CD4-positive, alpha-beta T cell (primary cell): ENCODE measurements at places on chromosomes 2 and 18.

DNA sequence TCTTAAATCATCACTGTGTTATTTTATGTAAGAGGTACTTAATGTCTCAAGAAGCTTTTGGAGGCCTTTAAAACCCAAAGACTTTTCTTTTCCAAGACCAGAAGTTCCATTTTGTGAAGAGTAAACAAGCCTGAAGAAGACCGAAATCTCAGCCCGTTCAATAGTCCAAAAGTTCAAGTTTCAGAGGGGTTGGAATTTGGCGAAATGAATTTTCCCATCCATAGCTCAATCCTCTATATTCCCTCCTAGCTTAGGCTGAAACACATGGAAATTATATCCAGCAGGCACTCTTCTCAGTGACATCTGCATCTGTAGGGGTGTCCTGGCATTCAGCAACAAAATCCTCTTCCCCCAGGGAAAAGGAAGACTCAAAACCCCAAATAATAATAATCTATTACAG lies 344.6 kb downstream of the ARHGAP15 start:
- no peak for DNase-seq

- no peak for DNase-seq
Observed at GRCh38 chr2:38905251-38905650, 15.6 kb downstream of the ARHGEF33 start.

DNA sequence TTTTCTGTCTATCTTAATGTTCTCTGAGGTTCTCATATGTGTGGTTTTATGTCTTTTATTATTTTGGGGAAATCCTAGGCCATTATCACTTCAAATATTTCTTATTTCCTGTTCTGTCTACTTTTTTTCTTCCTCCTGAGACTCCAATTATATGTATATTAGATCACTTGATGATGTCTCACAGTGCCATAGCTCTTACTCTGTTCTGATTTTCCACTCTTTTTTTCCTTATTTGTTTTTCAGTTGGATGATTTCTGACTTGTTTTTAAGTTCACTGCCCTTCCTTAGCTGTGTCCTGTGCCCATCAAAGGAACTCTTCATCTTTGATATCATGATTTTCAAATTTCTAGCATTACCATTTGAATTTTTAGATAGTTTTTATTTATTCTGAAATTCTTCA lies 24.1 kb downstream of the FAM228B start:
- DNase-seq, result no peak

DNA sequence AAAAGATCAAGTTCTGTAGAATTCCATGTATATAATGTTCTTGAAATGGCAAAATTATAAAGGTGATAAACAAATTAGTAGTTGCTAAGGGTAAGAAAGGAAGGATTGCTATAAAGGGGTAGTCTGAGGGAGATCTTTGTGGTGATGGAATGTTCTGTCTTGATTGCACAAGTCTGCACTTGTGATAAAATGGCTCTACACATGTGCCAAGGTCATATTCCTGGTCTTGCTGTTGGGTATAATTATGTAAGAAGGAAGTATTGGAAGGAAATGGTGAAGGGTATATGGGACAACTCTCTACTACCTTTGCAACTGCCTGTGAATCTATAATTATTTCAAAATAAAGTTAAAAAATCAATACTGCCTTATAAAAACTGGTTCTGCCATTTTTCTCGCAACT lies 15.3 kb downstream of the SGPP2 start:
- no peak for DNase-seq

GRCh38 chr2:98805412-98806171 lies 74.7 kb upstream of the MGAT4A start:
- DNase-seq, result no peak

DNA sequence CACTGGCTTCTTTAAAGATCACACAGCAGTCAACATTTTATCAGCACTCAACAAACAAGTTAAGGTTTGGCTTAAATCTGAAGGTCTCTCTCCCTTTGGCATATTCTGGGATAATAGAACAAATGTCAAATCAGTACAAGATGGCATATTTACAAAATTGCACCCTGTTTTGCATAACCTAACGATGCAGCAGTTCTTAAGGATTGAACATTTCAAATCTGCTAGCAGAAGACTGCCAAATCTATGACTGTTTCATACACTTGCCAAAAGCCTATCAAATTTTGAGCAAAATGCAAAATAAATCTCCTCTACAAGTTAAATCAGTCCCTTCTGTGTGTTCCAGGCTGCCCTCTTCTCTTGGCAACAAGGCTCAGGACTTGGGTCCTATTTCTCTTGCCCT lies 73.6 kb downstream of the DPP4 start:
- DNase-seq, result no peak

DNA sequence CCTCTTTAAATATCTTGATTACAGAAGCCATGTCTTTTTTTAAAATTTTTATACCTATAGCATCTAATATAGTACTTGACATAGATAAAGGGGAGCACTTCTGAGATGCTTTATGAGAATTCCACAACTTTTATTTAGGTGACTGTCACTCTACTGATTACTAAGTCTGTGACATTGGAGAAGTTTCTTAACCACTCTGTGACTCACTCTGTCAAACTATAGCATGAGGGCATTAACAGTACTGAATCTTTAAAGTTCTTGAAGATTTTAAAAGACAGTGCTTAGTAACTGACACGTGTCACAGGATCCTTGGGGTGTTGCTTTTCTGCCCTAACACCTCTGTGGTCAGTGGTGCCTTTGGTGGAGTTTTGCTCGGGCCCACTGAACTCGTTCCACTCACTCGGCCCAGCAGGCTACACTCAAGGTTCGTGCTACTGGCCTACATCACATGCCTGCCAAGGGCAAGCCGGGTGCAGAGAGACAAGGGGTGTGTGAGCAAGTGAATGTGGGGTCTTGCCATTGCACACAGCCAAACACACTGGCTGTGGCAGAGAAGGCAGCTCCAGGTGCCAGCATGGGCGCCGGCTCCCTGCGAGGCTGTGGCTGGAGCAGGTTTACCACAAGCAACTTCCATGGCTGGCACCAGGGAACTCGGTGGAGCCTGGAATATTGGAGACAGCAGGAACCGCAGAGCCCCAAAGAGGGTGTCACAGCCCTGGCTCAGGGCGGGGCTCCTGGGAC lies 734.0 kb upstream of the CDH7 start:
- no peak for DNase-seq

DNA sequence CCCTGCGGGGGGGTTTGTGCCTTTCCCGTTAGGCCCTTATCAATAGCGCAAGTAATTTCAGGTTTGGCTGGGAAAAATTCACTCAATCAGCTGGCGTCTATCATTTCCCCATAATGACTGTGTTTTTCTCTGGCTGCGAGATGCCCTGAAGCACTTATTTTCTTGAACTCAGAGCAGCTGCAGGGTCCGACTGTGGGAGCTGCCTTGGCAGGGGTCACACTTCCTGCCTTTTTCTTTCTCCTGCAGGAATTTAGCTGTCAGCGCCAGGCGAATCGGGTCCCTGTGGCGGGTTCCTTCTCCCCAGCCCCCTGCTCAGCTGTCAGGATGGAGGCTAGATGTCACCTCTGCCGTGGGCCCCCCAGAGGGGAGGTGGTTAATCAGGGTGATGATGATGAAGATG lies 81.3 kb upstream of the HPCAL1 start:
- DNase-seq, result no peak

- no peak for DNase-seq
Observed at GRCh38 chr2:135863233-135863632, 13.0 kb downstream of the MCM6 start.

DNA sequence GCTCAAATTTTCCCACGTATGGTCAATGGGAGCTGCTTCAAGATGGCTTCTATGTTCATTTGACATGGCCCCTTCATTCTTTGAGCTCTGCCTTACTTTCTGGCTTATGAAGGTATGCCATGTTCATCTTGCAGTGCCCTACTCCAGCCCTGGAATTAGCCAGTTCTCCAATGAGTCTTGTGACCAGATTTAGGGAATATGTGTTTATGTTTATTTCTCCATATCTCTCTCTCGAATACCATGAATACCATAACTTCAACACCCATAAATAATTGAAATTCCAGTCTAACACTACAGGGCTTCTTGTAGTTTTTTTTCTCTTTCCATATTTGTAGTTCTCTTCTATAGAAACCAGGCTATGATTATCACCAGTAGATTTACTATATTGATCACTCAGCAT lies 39.7 kb downstream of the EPB41L5 start:
- no peak for DNase-seq

DNA sequence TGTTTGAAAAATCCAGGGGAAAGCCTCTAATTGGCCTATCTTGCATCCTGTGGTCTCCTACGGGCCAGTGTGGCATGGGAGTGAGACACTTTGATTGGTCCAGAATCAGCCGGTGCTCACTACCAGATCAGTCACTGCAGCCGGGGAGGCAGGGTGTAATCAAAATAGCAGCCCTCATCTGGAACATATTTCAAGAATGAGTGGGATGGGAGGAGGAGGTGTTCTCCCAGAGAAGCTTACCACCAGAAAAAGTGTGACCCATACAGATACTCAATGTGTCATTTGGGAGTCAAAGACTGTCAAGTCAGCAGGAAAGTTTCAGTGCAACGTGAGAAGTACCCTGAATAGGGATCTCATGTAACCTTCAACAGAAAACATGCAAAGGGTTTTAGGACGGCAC lies 393.9 kb upstream of the SLC14A2 start:
- DNase-seq, result no peak

GRCh38 chr18:26215247-26215970 lies 10.8 kb upstream of the TAF4B start:
- DNase-seq, result peak; percentile 34

- DNase-seq, result no peak
Observed at GRCh38 chr2:58107803-58108710, 61.5 kb downstream of the VRK2 start.

DNA sequence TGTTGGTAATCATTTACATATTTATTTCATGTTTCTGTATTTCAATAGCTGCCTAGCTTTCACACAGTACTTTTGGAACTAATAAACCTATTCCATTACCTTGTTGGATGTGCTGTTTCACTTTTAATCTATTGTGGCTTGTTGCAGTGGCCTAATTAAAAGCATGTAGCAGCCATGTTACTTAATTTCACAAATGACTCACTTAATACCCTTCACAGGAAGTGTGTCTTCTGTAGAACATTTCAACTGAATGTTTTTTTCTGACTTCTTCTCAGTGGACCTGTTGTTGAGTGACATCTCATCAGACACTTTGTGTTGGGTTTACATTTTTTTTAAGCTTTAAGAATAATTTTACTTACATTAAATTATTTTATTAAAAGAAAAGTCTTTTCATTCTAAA lies 260.5 kb upstream of the THUMPD2 start:
- DNase-seq, result no peak

DNA sequence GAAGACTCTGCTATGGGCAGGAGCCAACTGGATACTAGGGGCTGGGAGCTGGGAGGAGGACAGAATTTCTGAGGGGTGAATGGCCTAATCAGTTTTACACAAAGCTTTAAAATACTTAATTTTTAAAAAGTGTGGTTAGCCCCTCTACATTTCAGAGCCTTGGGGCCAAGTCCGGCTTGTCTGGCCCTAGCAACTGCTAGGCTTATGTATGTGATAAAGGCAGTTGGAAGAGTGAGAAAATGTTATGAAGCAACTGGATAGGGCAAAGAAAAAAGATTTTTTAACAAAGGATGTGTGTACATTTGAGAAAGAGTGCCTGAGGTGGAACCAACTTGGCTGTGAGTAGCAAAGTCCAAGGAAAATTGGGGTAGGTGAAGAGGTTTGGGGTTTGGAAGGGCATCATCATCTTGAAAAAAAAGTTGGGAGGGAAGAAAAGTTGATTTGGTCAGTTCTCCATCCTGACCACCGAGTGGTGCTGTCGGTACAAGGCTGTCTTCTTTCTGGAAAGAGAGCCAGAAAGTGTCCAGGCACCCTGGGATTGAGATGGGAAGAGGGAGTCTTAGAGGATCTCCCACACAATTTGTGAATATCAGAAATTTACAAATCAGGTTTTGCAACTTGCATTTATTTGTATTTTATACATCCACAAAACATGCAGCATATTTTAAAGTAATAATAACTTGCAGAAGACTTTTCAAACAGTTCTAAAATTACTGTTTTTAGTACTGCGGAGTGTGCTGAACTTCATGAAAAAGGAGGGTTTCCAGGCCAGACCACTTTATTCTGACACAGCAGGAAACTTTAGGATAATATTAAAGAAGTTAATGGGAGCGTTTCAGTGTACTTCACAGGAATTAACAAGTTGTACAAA lies 10.5 kb upstream of the CDK15 start:
- no peak for DNase-seq

GRCh38 chr2:26255759-26256384 lies 11.1 kb downstream of the HADHB start:
- DNase-seq, result no peak

- no peak for DNase-seq
Observed at GRCh38 chr2:18406219-18406618, 154.2 kb downstream of the RDH14 start.

DNA sequence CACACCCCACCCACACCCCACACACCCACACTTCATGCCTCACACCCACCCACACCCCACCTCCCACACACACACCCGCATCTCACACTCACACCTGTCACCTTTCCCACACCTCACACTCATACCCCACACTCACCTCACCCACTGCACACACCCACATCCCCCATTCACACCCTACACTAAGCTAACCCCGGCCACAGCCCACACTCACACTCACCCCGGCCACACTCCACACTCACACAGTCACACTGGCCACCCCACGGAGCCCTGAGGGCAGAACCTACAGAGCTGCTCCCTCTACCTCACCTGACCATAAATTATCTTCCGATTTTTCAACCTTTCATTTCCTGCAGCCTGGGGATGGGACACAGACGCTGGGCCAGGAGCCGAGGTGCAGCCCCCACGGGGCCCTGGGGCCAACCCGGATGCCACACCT lies 241.3 kb downstream of the HDAC4 start:
- DNase-seq, result no peak

GRCh38 chr2:117087535-117088291 lies 726.8 kb upstream of the DDX18 start:
- DNase-seq, result no peak

DNA sequence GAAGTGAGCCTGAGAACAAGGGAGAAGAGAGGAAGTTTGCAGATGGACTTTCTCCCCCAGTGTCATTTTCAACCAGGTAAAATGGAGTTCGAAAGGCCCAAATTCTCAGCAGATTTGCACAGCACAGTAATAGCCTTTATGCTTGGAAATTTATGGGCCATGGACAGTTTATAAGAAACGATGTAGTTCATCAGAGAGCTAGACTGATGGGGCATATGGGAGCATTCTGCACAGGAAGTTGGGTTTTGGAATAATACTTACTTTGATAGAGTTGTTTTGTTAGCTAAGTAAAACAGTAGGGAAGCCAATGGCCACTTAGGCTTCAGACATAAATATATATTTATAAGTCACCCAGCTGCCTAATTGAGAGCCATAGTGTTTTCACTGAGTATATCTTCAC lies 169.4 kb downstream of the MEIS1 start:
- no peak for DNase-seq

DNA sequence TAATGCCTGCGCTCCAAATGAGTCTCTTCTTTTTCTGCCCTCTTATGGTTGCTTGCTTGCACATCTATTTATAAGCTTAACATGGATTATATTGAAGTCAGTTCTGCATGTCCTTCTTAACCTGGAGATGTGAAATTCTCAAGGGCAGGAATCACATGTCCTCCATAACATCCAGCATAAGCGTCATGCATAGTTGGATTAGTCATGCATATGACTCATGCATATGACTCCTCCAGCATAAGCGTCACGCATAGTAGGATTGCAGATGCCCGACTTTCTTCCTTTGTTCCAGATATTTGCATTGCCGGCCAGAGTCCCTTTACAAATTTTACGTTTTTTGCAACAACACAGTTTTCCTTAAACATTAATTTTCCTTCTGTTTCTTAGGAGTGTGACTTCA lies 308.6 kb downstream of the TGIF1 start:
- DNase-seq, result no peak

GRCh38 chr18:79578396-79579260 lies 101.0 kb upstream of the CTDP1 start:
- no peak for DNase-seq

- no peak for DNase-seq
Observed at GRCh38 chr2:53407363-53408080, 360.1 kb upstream of the CHAC2 start.

- DNase-seq, result no peak
Observed at GRCh38 chr2:101356521-101356920, 30.8 kb downstream of the CREG2 start.
